Fibroblast of skin of abdomen (primary cell): ENCODE measurements at places on chromosomes 12 and 14.

DNA sequence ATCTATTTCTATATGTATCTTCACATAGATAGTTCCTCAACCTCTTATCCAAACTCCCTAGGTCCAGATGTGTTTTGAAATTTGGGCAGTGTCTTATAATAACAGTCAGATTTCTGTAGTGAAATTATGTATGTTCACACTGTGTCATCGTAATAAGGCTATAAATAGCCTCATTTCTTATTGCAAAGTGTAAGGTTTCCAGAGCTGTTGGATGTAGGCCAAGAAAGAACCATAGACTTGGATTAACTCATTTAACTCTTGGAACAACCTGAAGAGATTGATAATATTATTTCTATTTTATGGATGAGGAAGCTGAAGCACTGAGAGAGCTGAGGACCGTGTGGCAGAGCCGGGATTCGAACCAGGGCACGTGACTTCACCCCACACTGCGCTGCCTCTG lies 49.0 kb upstream of the PIWIL1 start:
- no peak for DNase-seq

DNA sequence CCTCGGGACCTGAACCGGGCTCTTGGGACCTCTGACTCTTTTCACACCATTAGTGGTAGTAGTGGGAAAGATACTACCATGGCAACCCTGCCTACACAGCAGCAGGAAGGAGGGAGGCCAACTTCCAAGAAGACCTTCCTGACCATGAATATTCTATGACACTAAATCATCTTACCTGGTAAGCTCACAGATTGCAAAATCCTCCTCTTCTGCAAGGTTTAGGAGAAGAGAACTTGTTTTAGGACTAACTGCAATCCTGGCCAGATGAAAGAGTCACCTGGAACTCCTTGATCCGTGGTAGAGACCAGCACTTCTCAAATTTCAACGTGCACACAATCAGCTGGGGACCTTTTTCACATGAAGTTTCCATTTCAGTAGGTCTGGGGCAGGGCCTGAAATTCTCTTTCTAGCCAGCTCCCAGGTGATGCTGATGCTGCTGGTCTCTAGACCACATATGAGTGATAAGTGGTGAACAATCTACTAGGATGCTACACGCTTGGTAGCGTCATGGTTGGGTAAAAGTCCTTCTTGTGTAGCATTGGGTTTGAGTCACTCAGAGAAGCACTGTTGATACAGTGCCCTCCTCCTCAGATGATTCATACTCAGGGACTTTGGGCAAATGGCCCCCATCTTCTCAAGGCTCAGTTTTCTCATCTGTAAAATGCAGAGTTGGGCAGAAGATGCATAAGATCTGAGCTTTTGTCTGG lies 35.6 kb upstream of the FICD start:
- DNase-seq: no peak

GRCh38 chr14:64789696-64790095 lies 85.5 kb downstream of the PLEKHG3 start:
- no peak for DNase-seq

DNA sequence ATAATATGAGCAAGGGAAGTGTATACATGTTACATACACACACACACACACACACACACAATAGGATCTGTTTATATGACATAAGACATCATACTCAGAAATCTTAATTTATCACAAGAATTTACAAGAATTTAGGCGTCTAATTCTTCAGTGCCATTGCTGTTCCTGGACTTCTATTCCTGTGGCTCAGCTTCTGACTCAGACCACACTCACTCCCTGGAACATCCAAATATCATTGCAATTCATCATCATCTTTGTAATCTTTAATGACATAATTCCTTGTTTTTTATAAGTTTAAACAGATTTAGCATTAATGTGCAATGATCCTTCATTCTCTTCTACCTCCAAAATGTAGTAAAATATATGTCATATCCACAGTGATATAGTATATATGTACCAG lies 544.2 kb downstream of the FOXG1 start:
- DNase-seq: peak; percentile 75

DNA sequence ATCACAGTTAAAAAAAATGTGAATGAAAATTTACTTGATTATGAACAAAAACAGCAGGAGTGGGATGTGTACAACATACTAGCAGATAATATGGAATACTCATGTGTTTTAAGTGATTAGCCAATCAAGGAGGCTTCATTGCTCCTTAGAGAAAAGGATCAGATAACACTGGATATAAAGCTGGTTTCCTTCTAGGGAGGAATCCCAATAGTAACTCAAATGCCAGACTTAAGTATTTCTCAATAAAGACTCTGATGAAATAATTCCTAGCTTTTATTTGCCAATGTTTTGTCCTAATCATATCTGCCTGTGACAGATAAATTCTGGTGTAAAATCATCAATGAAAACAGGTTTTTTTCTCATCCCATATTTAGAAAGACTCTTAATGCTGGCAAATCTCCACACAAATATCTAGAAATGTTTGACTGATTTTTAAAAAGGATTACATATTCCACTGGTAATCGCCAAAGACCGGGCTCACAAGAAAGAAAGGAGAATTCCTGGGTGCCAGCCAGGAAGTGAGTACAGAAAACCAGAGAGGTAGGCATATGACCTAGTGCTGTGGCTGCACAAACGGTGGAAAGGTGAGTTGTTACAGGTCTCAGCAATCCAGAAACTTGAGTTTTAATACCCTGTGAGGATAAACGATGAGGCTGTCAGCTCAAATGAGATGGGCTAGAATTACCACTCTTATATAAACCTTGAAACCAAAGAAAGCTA lies 108.6 kb upstream of the TTC7B start:
- DNase-seq: no peak

DNA sequence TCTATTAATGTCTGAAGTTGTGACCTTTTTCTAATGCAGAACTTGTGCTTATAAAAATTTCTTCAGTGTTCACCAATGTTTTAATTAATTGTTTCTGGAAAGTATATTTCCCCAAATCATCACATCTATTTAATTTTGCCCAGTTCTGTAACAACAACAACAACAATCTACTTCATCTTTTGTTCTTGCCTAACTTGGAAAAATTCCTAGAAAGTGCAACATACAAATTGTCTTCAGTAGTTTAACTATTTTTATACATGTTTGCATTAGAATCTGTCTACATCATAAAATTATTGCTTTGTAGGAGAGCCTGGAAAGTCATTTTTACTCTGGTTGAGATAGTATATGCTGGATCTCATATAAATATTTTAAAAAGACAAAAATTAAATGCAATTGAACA lies 38.5 kb downstream of the CCER1 start:
- DNase-seq: no peak

GRCh38 chr12:120006258-120006975 lies 17.4 kb downstream of the BICDL1 start:
- DNase-seq: no peak

- DNase-seq: no peak
Observed at GRCh38 chr14:35708062-35708461, 101.0 kb downstream of the RALGAPA1 start.

- DNase-seq: no peak
Observed at GRCh38 chr12:64019101-64019500, 174.6 kb downstream of the SRGAP1 start.

DNA sequence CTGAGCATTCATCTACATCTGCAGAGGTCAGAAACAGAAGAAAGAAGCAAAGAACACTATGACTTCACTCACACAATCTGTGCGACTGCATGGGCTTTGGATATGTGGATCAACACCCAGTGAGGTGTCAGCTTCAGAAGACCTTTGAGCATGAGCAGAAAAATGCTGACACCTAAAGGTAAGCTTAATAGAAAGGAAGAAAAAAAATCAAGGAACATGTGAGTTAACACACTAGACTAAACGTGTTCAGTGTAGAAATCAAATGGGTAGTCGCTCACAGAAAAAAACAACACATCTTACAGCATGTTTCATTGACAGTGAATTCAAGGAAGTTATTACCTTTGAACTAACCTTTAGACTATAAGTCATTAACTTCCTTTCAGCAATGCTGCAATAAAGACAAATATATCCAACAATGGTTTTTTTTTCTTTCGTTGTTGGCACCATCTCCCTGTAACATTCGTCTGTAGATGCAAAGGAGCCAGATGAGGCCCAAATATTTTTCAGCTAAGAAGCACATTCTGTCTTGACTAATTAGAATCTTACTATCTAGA lies 30.9 kb downstream of the RTRAF start:
- no peak for DNase-seq

DNA sequence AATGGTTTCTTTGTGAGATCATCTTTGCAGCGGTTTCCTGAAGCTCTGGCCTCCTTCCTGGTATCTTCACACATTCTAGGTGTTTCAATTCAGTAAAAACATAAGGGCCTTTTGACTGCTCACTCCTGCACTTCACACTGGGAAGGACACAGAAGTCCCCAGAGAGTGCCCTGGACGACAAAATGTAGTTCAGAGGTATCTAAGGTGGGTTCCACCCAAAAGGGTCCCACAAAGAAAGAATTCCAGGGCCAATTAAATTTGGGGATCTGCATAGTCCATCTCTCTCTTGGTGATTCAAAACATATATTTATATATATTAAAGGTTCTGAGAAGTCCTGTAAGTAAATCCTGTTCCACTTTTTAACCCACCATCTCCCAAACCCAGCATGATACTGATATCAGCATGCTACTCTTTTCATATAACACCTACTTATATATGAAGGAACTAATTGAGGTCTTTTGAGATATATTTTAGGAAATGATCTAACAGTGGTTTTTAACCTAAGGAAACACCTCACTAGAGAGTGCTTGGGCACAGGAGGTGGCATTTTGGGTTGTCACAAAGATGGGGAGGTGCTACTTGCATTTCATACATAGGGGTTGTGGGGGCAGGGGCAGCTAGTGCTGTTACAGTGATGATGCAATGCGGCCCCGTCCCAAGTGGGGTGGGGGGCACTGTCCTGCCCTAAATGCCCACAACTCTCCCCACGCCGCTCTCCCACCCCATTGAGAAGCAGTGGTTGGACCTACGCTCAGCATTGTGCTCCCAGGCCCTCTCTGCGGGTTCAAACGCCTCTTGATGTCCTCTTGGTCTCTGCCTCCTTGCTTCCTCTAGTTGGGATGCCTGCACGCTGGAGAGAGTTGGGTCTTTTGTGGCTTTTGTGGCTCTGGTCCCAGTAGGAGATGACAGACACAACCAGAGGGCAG lies 109.4 kb downstream of the ARF6 start:
- DNase-seq: no peak

GRCh38 chr14:102898776-102899515 lies 23.5 kb upstream of the AMN start:
- DNase-seq: no peak

- DNase-seq: no peak
Observed at GRCh38 chr14:88026890-88027289, 22.0 kb downstream of the GPR65 start.

GRCh38 chr12:57418255-57418654 lies 12.6 kb downstream of the R3HDM2 start:
- no peak for DNase-seq

- DNase-seq: peak; percentile 93
Observed at GRCh38 chr14:71380271-71380670, 473.0 kb downstream of the PCNX1 start.

GRCh38 chr12:112115259-112116045 lies 6.9 kb upstream of the NAA25 start:
- no peak for DNase-seq

DNA sequence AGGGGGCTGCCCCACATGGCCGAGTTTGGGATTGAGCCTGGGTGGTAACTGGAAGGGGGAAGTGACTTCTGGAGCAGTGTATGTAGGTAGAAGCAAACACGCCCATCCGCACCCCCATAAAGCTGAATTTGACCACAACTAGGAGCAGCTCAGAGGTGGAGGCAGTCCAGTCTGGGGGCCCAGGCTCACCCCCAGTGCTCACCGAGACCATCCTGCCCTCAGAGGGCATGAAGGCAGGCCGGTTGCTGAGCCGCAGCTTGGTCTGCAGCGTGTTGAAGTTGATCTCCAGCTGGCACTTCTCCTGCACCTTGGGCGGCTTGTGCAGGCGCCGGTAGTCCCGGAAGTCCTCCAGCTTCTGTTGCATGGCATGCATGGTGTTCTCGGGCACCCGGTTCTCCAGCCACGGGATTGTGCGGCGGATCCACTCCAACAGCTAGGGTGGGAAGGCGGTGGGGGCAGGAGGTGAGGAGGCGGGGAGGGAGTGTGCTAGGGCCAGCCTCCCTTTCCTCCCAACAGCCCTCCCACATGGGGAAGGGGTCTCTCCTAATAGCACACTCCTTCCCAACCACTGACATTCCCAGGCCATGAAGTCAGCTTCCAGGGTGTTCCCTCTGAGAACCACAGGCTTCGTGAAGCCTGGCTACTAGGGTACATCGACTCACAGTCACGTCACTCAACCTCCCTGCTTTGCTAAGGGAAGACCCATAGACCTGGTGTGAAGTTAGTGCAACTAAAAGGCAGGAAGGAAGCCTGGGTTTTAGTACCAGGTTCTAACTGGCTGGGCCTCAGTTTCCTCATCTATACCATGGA lies 87.0 kb downstream of the ACTN1 start:
- DNase-seq: peak; percentile 63

GRCh38 chr12:57276935-57277563 lies 26.1 kb upstream of the STAC3 start:
- peak; percentile 21 for DNase-seq

- peak; percentile 62 for DNase-seq
Observed at GRCh38 chr12:6953442-6954315, 2.5 kb downstream of the PTPN6 start.

DNA sequence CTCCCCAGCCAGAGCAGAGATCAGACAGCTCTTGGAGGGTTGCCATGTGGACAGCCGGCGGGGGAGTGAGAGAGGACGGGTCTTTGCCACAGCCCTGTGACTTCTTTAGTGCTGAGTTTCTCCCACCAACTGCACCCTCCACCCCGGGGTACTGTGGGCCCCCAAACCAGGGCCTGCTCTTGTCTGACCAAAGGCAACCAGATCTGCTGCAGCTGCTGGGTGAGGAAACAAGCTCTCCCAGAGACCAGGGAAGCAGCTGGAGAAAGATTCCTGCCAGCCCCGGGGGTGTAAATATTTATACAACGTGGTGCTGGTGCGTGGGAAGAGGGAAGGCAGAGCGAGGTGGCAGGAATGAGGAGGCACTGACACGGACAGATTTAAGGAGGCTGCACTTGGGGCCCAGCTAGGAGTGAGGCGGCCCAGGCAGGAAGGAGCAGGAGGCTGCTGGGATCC lies 14.3 kb upstream of the ZFP36L1 start:
- DNase-seq: peak; percentile 73
